ENCODE measurements at places on chromosomes 7 and 10.

- DNase-seq: no peak
These were observed 145.1 kb upstream of the PCBD1 start for GRCh38 chr10:71033396-71033980.

GRCh38 chr10:29039677-29040189 lies 249.1 kb upstream of the LYZL1 start:
- no peak for DNase-seq

- DNase-seq: no peak
These were observed 623.7 kb downstream of the PARD3 start for GRCh38 chr10:34191406-34191805.

DNA sequence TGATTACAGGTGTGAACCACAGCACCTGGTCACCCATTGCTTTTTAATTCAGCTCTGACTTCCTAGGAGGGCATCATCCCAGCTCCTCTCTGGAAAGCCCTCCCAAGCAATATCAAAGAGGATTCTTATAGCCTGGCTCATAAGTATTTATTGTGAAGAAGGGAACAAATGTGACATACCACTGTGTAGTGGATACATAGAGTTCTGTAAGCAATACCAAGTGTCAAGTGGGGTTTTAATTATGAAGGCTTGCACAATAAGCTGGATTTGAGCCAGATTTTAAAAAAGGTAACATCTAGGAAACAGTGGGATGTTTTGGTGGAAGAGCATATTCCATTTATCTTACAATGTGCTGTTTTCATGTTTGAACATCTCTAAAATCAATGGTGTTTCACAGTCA lies 19.0 kb upstream of the PRTFDC1 start:
- DNase-seq: no peak

DNA sequence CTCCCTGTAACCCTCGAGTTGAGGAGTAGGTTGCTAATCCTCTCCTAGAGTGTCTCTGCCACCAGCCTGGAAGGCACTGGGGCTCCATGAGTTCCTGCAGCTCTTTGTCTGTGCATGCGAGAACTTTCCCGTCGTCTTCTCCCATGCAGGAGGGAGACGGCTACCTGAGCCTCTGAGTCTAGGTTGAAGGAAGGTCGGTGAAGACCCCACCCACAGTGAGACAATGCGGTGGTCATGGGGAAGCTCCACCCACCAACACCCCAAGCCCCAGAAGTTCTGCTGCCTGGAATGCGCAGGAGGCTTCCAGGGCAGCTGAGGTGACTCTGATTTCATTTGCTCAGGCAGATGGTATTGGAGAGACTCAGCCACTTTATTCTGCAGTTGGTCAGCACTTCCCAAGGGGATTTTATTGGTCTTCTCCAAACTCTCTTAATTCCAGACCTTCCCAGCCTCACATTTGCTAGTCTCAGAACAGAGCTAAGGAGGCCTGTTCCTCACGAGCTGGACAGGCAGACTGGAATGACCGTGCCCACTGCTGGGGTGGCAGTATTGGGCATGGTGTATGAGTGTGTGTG lies 36.5 kb downstream of the PTPRE start:
- DNase-seq: no peak

GRCh38 chr10:113626809-113627355 lies 37.0 kb downstream of the NRAP start:
- no peak for DNase-seq

- no peak for DNase-seq
These were observed 23.0 kb upstream of the RET start for GRCh38 chr10:43053825-43054224.

- no peak for DNase-seq
These were observed 56.3 kb upstream of the ZEB1 start for GRCh38 chr10:31262672-31263071.

DNA sequence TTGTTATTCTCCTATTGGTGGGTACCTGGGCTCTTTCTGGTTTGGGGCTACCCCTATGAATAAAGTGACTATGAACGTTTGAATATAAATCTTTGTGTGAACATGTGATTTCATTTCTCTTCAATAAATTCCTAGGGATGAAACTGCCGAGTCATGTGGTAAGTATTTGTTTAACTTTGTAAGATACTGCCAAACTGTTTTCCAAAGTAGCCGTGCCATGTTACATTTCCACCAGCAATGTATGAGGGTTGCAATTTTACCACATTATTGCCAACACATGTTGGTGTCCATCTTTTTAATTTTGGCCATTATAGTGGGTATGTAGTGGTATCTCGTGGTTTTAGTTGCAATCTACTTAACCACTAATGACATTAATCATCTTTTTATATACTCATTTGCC lies 94.7 kb downstream of the ZNRF2 start:
- no peak for DNase-seq

GRCh38 chr10:111706331-111706730 lies 477.2 kb downstream of the GPAM start:
- DNase-seq: no peak
